D721Med (cell line): ENCODE measurements at places on chromosomes 1 and 21.
A peak's percentile ranks its signal among the peaks of the same experiment; 100 is the strongest.

DNA sequence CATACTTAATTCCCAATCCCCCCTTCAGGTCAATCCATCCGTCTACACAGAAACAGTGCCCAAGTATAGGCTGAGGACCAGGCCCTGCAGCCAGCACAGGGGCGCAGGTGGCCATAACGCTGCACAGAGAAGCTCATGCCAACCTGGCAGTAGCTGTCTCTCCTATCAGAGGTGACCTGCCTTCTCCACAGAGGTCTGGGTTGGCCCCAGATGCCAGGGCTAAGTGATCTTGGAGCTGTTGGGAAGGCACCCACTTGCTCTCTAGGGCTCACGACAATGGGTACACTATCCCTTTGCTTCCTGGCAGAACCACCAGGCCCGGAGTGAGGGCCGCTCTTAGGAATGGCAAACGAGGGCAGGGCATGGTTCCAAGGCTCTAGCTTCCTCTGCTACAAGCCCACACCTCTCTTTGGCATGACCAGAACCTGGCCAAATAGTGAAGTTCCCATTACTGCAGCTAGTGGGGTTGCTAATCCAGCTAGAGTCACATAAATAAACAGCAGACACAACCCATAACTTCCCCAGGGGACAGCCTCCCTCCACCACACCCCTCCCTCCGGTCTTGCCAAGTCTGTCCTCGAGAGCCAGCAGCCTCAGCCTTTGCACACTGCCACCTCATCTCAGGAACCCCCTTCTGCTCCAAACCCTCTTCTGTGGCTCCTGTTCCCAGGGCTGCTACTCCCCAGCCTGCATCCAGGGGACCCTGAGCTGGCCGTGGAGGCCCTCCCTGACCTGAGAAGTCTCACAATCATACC lies 113.0 kb downstream of the GLIS1 start:
- no peak for DNase-seq

DNA sequence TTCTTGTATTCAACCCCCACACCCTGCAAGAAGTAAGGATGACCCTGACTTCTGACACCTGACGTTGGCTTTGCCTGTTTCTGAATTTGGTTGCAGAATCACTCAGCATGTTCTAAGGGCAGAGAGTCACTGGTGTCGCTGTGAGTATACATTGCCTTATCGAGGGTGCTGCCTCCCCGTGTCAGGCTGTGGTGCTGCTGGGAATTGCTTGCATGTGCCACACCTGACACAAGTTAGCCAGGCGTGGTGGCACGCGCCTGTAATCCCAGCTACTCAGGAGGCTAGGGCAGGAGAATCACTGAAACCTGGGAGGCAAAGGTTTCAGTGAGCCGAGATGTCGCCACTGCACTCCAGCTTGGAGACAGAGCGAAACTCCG lies 45.9 kb downstream of the WDR4 start:
- DNase-seq, result no peak

GRCh38 chr1:78645723-78646122 lies 3.9 kb upstream of the IFI44 start:
- no peak for DNase-seq

DNA sequence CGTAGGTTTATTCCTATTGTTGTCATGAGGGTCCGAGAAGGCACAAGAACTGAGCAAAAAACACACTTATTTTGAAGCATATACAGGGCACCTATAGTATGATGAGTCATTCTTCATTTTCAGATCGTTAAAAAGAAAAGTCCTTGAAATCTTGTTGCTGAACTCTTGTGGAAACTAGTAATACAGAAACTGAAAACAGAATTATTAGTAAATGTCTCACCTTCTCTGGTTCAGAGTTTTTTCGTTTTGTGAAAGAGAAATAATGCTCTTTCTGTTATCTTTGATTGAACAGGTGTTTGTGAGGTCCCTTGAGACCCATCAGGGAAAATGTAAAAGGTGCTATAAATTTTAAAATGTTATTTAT lies 102.0 kb upstream of the COA6 start:
- no peak for DNase-seq

DNA sequence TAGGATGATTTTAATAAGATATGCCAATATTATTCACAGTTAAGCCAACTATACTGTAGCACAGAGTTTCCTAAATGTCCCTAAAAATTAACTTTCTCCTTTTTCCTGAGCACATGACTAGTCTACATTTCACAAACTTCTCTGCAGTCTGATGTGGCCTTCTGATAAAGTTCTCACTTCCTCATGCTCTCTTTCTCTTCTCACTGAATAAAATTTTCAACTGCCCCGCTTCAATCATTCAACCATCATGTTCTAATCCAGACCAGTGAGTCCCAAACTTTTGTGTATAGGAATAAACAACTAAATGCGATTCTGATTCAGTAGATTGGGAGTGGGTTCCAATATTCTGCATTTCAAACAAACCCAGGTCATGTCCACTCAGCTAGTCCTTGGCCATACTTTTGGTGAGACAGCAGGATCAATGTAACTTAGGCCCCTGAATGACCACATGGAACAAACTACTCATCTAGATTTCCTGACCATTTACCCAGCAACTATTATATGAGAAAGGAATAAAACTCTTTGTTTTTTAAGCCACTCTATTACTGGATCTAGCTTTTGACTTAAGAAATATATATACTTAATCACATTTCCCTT lies 20.1 kb downstream of the TUT4 start:
- DNase-seq, result no peak

GRCh38 chr1:201215531-201216357 lies 25.1 kb downstream of the IGFN1 start:
- DNase-seq, result no peak

- no peak for DNase-seq
Measured at GRCh38 chr1:27361553-27361952, 5.2 kb downstream of the MAP3K6 start.

DNA sequence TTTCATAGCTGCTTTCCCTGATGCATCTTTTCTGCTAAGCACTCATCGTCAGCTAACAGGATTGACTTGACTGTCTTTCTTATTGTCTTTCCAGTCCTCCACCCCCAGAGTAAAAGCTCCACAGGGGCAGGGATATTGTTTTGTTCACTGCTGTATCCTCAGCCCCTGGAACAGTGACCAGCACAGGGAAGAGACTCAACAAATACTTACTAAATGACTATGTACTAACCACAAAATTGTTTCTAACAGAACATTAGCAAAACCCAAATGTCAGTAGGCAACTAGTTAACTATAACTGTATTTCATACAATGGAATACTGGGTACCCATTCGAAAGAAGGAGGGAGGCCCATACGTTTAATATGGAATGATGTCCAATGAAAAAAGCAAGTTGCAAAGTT lies 53.0 kb downstream of the BCAR3 start:
- DNase-seq, result no peak

- no peak for DNase-seq
Measured at GRCh38 chr1:240652549-240652948, 40.6 kb upstream of the GREM2 start.

DNA sequence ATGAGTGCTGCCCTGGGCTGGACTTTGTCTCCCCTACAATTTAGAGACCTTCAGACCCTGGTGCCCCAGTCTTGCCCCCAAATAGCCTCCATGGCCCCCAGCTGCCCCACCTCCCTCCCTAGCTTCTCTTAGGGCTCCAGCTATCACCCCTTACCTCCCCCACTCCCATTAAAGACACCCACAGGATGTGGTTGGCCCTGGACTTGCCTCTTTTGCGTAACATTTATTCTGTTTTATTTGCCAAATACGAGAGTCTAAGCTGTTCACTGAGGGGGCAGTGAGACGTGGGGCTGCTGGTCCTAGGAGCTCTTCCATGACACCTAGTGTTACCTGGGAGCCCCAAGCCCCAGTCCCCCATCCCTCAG lies 4.5 kb downstream of the ZC3H12A start:
- DNase-seq, result no peak

DNA sequence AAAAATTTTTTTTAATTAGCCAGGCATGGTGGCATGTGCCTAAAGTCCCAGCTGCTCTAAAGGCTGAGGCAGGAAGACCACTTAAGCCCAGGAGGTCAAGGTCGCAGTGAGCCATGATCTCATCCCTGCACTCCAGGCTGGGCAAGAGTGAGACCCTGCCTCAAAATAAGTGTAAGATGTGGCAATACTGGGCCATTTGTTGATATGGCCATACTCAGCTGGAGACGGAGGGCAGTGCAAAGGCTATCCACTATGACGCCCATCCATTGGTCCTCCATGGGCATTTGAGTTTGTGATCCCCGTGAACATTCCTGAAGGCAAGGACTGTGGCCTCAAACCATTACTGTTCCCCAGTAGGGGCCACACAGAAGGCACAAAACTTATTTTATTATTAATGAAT lies 1.5 kb downstream of the CASP9 start:
- DNase-seq, result no peak

DNA sequence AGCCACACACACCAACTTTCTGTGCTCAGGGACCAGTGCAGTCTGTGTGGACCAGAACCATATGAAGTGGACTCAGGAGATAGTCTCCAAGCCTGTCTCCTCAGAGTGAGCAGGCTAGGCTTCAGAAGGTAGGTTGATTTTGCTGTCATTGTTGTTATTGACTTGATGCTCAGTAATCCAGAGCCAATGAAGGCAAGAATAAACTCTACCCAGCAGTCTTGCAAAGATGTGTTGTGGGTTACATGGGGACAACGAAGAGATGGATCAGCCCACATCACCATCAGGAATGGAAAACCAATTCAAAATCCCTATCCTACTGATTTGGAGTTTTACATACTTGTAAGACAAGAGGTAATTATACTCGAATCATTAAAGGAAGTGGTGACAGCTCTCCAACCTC lies 37.4 kb downstream of the PHC2 start:
- DNase-seq, result no peak

DNA sequence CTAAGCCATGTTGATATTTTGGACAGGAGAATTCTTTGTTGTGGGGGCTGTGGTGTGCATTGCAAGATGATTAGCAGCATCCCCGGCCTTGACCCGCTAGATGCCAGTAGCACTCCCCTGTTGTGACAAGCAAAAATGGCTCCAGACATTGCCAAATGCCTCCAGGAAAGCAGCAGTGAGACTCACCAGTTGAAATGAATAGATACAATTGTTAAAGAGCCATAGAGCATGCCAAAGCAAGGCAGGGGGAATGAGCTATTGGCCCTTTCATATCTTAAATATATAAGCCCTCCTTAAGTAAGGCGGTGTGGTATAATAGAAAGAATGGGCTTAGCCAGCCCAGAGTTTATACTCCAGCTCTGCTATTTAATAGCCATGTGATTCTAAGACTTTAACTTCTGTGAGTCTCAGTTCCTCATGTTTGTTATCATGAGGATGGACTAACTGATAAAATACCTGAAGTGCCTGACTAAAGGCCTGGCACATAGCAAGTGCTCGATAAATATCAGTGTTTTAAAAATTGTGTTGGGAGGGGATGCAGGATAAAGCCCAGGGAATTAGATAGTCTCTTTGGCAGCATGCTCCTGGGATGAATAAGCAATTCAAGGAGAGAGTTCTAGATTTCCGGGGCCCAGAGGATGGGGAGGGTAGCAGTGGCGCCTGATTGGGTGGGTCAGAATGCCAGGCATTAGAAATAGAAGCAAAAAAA lies 21.1 kb upstream of the RGS4 start:
- DNase-seq, result no peak

GRCh38 chr1:71462247-71462646 lies 381.4 kb upstream of the ZRANB2 start:
- no peak for DNase-seq

- no peak for DNase-seq
Measured at GRCh38 chr1:231507476-231508355, 20.8 kb upstream of the TSNAX start.

GRCh38 chr21:40936771-40937261 lies 89.9 kb upstream of the DSCAM start:
- no peak for DNase-seq

GRCh38 chr1:1432274-1432950 lies 3.1 kb upstream of the VWA1 start:
- DNase-seq, result no peak

DNA sequence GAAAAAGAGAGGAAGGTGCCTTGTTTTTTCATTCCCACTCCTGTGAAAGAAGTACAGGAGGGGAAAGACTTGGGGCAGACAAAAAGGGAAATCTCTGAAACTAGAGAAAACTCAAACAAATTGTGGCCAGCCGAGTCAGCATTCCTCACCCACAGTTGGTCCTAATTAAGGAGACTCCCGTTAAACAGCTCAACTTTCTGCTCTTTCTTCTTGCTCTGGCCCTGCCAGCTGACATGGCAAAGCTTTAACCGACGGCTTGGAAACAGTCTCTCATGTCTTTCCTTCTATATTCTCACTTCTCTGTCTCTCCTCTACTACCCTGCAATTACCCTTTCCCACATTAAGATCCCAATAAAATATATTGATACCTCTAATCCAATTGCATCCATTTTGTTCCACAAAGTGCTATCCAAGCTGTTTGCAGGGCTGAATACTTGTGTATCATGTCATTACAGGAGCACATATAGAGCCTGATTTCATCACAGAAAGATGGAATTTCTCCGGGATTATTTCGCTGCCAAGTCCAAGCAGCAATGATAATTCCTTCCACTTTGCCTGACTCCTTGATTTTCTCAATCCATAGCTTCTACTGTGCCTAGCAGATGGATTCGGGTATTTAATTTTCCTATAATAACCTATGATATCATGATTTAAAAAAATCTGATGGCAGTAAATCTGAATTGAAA lies 65.4 kb upstream of the IPO9 start:
- no peak for DNase-seq

- no peak for DNase-seq
Measured at GRCh38 chr1:180117764-180118116, 36.9 kb upstream of the QSOX1 start.

DNA sequence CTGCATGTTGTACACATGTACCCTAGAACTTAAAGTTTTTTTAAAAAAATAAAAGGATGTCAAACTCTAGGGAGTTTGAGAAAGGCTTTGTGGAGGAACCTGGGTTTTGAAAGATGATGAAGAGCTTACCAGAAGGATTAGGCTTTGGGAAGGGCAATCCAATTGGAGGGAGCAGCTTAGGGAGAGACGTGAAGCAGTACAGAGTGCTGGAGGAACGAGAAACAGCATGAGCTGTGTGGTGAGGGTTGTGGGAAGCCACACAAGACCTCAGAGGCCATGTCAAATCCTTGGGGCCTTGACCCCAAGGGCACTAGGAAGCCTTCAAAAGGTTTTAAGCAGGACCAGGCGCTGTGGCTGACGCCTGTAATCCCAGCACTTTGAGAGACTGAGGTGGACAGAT lies 8.4 kb upstream of the KPNA6 start:
- DNase-seq, result peak; percentile 79

- no peak for DNase-seq
Measured at GRCh38 chr1:198160222-198160621, 3.4 kb downstream of the NEK7 start.

DNA sequence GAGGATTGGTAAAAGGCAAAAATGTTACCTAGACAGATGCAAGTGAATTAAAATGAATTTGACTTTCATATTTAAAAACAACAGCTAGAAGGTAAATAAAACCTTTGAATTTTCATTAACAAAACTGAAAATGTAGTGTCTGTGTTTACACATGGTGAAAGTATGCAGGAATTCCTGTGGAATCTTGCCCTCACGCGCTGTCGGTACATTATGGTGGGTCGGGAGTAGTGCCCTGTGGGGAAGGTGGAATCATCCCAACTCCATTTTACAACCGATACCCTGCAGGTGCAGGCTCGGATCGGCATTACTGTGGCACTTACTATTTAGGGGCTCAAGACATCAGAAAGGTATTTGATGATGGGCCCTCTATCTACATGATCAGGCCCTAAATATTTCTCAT lies 197.2 kb upstream of the MAP1LC3C start:
- DNase-seq, result no peak

GRCh38 chr1:33060579-33061083 lies 20.3 kb upstream of the AZIN2 start:
- no peak for DNase-seq

GRCh38 chr21:45529785-45530422 lies 12.3 kb downstream of the SLC19A1 start:
- DNase-seq, result no peak

GRCh38 chr21:45473496-45474322 lies 68.5 kb downstream of the SLC19A1 start:
- no peak for DNase-seq
